MCF 10A (cell line): ENCODE measurements at places on chromosomes 12 and 14.

DNA sequence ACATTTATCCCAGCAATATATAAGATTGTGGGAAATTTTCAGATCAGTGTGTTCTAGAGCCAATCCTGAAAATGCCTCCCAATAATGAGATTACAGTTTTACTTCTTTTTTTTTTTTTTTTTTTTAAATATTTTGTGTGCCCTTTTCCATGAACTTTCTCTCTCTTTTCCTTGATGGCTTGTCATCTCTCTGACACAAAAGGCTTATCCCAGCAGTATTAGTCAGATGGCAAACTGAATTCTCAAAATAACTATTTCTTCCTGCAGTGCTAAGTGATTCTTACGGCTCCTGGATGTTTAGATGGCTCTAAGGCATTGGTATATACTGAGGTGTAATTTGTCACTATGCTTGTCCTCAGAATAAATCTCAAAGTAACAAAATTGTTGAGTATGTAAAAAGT is 86.7 kb downstream of the LRP6 start:
- no peak for DNase-seq

DNA sequence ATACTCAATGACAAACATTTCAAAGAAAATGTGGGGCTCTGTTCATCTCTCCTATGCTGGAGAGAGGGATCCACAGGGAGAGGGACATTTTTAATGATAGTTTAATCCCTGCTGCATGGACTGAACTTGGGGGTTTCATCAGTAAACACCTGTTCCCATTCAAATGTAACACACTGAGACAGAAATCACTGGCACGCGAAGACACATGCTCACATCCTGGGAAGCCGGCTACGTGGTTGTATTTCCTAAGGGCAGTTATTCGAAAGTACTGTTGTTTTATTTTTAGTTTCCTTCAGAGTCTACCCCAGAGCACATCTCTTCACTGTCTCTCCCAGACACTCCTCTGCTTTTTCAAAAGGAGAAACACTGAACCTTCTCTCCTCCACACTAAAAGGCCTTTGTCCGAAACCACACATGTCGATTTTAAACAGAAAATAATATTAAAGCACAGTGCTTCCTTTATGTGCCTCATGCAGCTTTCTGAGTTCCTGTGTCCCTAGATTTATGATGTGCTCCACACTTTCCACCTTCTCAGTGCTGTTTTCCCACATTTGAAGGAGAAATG is 52.8 kb downstream of the PTHLH start:
- DNase-seq: no peak

GRCh38 chr14:99530407-99531155 is 49.4 kb downstream of the CCNK start:
- no peak for DNase-seq

DNA sequence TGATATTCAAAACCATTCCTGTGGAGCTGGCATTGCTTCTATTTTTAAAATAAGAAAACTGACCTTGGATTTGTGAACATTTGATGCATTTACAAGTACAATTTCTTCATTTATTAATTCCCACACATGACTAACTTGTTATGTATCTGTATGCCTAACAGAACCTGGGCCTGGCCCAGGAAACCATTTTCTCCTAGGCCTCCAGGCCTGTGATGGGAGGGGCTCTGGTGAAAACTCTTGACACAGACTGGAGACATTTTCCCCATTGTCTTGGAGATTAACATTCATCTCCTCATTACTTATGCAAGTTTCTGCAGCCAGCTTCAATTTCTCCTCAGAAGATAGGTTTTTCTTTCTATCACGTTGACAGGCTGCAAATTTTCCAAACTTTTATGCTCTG is 42.0 kb downstream of the GLIPR1L2 start:
- DNase-seq: no peak

DNA sequence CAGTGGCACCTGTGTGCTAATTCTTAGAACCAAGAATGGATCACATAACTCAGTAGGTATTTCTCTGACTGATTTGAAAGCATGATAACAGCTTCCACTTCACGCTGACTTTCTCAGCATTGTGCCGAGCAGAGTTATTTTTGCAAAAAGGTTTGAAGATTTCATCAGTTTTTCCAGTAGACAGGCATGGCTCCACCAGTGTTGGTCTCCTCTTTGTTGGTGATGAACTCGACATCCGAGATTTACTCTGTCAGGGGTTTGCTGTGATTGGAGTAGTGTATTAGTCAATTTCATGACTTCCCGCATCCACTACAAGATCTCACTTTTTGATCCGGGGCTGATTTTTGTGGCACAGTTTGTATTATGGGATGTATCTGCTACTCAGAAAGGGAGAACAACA is 85.3 kb downstream of the PRKCH start:
- DNase-seq: no peak
